Right lobe of liver (tissue), 6 donors: ENCODE measurements at places on chromosomes 3 and 15. TPM values are rescaled to one million over a fixed set of nuclear protein-coding genes. Genes with fewer than 3 reads are reported as not detected.

SERP1 gene
- 85.3 TPM for total RNA-seq

TXNRD3 gene
- 7.9 TPM for total RNA-seq

CYP8B1 gene
- total RNA-seq: 294 TPM

GRCh38 chr3:196942915-196943277 is 568 bp upstream of the NCBP2 start:
- DNase-seq: no peak

- DNase-seq: no peak
Measured at GRCh38 chr15:68504681-68505170, 72.8 kb upstream of the ITGA11 start.

DNA sequence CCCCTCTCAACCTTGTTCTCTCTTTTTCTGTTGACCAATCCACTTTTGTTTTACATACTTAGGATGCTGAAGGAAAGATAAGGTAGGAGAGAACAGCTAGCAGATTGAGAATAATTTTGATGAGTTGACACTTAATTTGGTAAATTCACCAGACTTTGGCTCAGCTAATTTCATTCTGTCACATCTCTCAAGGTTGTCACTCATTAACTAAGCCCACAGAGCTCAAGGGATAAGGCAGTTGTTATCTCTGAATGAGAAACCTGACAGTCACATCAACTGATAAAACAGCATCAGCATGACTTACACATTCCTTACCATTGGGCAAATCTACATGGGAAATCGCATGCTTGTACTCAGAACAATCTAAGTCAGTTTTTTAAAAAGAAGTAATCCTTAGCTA is 591.4 kb downstream of the NLGN1 start:
- DNase-seq: no peak

GRCh38 chr3:176926688-176927087 is 270.6 kb downstream of the TBL1XR1 start:
- no peak for DNase-seq

- DNase-seq: no peak
Measured at GRCh38 chr15:39188930-39189329, 391.9 kb upstream of the THBS1 start.

FHIT gene
- 6.6 TPM for total RNA-seq

DNA sequence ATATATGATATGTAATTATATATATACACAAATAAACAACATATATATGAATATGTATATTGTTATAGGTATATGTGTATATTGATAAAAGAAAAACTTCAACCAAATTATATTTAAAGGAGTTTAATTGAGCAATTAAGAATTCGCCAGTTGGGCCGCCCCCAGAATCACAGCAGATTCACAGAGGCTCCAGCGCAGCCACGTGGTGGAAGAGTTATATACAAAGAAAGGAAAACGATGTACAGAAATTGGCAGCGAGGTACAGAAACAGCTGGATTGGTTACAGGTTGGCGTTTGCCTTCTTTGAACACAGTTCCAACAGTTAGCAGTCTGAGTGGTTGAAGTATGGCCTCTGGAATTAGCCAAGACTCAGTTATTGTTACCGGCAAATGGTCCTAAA is 137.3 kb upstream of the SLC24A5 start:
- no peak for DNase-seq

GRCh38 chr3:196666001-196666867 is 26.7 kb downstream of the NRROS start:
- DNase-seq: no peak

LRRC31 gene
- 4.9 TPM for total RNA-seq

RASGRF1 gene
- total RNA-seq: not detected

SPG11 gene
- total RNA-seq: 46.6 TPM
